NCI-H526 treated with DMSO at 0.1 percent for 48 hours (cell line): ENCODE measurements at places on chromosomes 3 and 15.

DNA sequence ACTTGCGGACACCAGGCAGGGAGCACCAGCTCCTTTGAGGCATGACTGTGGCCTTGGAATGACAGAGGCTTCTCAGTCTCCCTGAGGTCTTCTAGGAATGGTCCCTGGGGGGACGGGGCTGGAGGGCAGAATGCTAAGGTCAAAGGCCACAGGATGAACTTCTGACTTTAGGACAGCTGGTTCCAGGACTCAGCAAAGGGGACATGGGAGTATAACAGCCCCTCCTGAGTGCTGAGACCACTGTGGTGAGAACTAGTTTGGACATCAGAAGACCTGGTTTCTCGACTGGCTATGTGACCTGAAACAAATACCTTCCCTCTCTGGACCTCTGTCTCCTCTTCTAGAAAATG lies 17.8 kb downstream of the ITGA11 start:
- DNase-seq = no peak

DNA sequence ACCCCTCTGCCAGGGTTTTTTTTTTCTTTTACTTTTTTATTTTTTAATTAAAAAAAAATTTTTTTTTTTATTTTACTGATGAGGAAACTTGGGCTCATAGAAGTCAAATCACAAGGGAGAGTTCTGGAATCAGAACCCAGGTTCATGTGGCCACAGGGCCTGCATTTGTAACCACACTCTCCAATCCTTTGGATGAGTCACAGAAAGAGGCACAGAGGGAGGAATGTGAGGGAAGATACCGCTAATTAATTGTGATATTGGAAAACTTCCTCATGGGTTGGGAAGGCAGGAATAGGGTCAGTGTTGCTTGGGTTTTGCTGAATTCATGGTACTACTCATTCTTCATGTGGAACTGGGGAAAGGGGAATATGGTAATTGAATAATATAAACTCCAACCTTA lies 132.9 kb upstream of the SLC6A11 start:
- no peak for DNase-seq

- DNase-seq = no peak
These were observed 91.8 kb downstream of the RYR3 start for GRCh38 chr15:33402600-33402999.

- DNase-seq = no peak
These were observed 392.8 kb upstream of the LRRC3B start for GRCh38 chr3:26229801-26230200.

GRCh38 chr3:107797586-107797985 lies 274.8 kb downstream of the BBX start:
- no peak for DNase-seq
